ENCODE measurements at places on chromosomes 11 and 22. TPM values are rescaled to one million over a fixed set of nuclear protein-coding genes. Genes with fewer than 3 reads are reported as not detected.

CAVIN3 gene
- total RNA-seq: 16.4 TPM

DNA sequence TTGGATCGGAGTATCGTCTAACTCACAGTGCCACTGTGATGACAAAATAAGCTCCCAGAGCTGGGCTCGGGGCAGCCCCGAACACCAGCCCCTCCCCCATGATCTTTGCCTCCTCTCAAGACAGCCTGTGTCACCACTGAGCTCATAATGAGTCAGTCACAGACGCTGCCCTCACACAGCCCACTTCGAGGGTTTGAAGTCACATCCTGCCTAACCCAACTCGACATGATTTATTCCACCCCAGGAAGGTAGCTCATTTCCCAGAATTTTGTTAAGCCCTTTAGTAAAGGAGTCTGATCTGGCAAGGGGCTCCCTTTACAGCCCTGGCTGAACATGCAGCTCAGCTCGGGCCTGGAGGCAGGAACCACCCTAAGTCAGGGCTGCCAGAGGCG is 22.8 kb downstream of the MYH9 start:
- no peaks in the 10 kb centered on the region for H3K36me3 ChIP-seq
- DNase-seq: peak; percentile 90
- H3K4me3 ChIP-seq: no peak overlapping the region

ST14 gene
- 448 TPM for total RNA-seq

DNA sequence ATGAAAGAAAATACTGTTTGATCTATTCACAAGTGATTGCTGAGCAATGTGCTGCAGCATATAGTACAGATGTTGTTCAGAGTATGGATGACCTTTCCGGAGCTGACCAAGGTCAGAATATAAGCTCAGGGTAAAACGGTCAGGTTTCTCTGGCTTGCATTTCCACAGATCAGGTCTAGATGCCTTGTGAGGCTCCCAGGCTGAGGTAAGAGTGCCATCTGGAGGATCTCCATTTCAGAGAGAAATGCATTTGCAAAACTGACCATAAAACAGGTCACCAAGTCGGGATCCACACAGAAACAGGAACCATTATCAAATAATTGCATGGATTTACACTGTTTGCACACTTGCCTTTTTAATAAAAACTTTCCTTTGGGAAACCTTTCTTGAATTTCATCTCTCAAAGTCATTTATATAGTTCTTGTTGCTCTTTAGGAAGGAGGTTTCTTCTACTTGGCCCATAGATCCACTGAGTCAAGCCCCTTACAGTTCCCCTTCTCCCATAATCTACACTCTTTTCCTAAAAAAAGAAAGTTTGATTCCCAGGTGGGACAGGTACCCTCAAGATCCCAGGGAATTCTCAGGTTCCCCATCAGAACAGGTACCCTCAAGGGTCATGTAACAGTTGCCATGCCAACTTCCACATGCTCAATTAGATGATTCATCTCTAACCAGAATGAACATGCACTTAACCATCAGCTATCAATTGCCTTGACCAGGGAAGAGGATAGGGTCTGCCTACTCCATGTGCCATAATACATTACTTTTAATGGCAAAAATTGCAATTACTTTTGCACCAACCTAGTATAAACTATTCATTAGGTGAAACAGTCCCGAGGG is 25.0 kb upstream of the TMPRSS5 start:
- H3K4me1 ChIP-seq: no peaks in the 10 kb centered on the region
- no peaks in the 10 kb centered on the region for H3K27me3 ChIP-seq
- H3K27ac ChIP-seq: no peak overlapping the region
- H3K36me3 ChIP-seq: peaks cover 26% of the 10 kb centered on the region

GP1BB gene
- total RNA-seq: 1.1 TPM

DNA sequence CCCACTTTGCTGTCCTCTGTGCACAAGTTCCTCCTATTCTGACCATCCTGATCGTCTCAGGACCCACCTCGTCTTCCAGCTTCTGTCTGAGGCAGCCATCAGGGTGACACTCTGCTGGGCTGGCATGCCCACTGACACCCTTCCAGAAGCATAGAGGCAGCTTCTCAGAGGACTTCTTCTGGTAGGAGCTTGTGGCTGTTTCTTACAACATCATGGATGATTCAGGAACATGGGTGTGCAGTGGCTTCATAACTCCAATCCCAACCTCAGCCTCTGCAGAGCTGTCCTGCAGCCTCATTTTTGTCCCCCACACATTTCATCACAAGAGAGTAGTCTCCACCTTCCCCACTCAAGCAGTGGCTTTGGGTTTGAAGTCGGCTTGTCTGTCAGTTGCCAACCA is 20.9 kb upstream of the CTR9 start:
- DNase-seq: no peak
- H3K36me3 ChIP-seq: no peaks in the 10 kb centered on the region
- no peak overlapping the region for H3K4me3 ChIP-seq
- H3K27me3 ChIP-seq: no peaks in the 10 kb centered on the region
- H3K4me1 ChIP-seq: no peaks in the 10 kb centered on the region

OR52I1 gene
- not detected for total RNA-seq

DNA sequence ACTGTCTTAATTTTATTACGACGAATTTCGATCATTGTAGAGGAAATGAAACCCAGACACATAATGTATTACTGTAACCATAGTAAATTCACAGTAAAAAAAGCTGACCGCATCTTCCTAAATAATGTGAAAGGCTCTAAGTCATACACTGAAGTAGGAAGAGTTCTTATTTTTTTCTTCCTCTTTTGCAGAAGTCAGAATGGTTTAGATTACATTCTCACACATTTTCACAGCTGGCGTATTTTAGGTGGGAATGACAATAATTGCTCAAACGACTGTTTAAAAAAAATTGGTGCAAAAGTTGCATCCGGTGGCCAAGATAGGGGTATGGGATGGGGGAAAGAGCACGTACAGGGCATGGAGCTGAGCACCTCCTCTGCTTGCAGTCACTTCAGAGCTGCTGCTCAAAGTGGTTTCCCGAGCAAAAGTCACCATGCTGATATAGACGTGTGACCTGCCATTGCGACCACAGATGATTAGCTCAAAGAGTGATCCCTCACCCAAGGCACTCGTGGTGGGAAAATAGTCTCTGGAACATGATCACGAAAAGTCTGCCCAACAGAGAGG is 35.3 kb downstream of the MMP13 start:
- no peak for DNase-seq
- H3K4me3 ChIP-seq: no peak overlapping the region
- no peaks in the 10 kb centered on the region for H3K36me3 ChIP-seq

HBB gene
- total RNA-seq: not detected

POU2AF1 gene
- total RNA-seq: 33.0 TPM

GRCh38 chr11:86159581-86159891 is 85.0 kb upstream of the EED start:
- DNase-seq: no peak
- H3K4me3 ChIP-seq: no peak overlapping the region
- no peak overlapping the region for H3K27ac ChIP-seq
- no peaks in the 10 kb centered on the region for H3K27me3 ChIP-seq
- H3K4me1 ChIP-seq: no peaks in the 10 kb centered on the region

DNA sequence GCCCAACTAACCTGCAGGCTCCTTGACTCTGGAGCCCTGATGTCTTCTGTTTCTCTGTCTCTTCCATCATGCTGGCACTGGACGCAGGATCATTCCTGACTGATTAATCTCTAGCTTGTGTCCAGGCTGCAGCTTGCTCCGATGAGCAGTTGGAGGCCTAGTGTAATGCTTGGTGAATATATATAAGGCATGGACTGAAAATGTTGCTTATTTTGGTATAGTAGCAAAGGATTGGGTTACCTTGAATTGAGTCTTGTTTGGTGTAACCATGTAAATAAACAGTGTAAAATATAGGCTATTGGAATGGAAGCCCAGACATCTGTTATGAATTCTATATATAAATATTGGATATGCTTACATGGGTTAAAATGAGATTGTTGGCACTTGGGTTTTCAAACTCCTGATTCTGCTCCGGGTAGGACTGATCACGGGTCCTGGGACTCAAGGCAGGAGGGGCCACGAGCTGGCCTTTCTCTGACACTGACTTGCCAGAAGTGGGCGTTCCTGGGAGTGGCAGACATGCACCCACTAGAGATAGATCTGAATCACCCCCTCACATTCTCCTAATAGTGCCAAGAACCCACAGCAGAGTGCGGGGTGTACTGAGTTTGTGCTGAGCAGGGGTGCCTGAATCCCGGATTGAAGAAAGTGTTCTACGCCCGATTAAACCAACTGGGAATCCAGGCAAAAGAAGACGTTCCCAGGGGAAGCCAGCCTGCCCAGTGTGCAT is 25.8 kb downstream of the LRP5 start:
- no peak overlapping the region for H3K4me3 ChIP-seq
- H3K4me1 ChIP-seq: peaks cover 71% of the 10 kb centered on the region
- no peaks in the 10 kb centered on the region for H3K36me3 ChIP-seq
- no peak overlapping the region for H3K27ac ChIP-seq
- DNase-seq: no peak
- H3K27me3 ChIP-seq: no peaks in the 10 kb centered on the region

DNA sequence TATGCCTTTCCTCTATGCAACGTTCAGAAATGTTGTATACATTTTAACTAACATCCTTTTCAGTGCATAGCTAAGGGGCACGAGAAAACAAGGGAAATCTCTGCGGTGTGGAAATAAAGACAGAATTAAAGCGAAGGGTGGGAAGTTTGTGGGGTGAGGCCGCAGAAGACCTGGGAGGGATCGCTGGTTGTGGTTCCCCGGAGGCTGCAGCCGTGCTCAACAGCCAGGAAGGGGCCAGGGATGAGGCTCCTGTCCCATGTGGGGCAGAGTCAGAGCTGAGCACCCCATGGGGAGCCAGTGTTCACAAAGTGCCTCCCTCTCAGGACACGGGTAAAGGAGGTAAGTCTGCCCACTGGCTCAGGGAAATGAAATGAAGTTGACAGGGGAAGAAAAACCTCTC is 67.5 kb downstream of the MYEOV start:
- no peaks in the 10 kb centered on the region for H3K27me3 ChIP-seq
- H3K4me1 ChIP-seq: no peaks in the 10 kb centered on the region
- H3K27ac ChIP-seq: no peak overlapping the region
- no peaks in the 10 kb centered on the region for H3K36me3 ChIP-seq
- DNase-seq: no peak

H19 gene
- 34.7 TPM for total RNA-seq

GRCh38 chr22:45771711-45772110 is 100.1 kb downstream of the ATXN10 start:
- DNase-seq: no peak
- no peaks in the 10 kb centered on the region for H3K27me3 ChIP-seq
- no peak overlapping the region for H3K27ac ChIP-seq

GLYAT gene
- not detected for total RNA-seq

DNA sequence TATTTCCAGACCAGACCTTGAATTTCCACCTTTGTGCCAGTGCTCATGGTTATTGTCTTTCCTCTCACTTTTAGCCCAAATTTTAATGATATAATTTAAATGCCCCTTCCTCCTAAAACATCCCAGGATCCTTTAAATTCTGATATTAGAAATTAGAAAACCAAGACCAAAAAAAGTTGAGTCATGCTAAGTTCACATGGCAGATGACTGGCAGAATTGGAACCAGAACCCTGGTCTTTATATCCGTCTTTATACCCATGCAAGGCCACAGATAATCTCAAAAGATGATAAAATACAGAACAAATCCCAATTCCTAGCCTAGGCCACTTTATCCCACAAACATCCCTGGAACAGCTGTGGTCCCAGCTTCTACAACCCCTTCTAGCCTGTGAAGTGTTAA is 26.5 kb downstream of the ADORA2A start:
- no peaks in the 10 kb centered on the region for H3K27me3 ChIP-seq
- DNase-seq: no peak
- H3K27ac ChIP-seq: no peak overlapping the region
- H3K36me3 ChIP-seq: no peaks in the 10 kb centered on the region

- H3K27ac ChIP-seq: no peak overlapping the region
- H3K36me3 ChIP-seq: no peaks in the 10 kb centered on the region
- H3K27me3 ChIP-seq: no peaks in the 10 kb centered on the region
- no peak for DNase-seq
Measured at GRCh38 chr11:126054882-126055281, 7.8 kb downstream of the CDON start.

- no peak for DNase-seq
- no peaks in the 10 kb centered on the region for H3K27me3 ChIP-seq
- H3K4me1 ChIP-seq: no peaks in the 10 kb centered on the region
Measured at GRCh38 chr22:30667107-30667493, 575 bp downstream of the DUSP18 start.

- no peak overlapping the region for H3K4me3 ChIP-seq
- no peak overlapping the region for H3K27ac ChIP-seq
- DNase-seq: no peak
- H3K4me1 ChIP-seq: no peaks in the 10 kb centered on the region
- no peaks in the 10 kb centered on the region for H3K36me3 ChIP-seq
Measured at GRCh38 chr11:86247608-86248007, 3.1 kb downstream of the EED start.

GRCh38 chr22:47303161-47303890 is 540.9 kb downstream of the TBC1D22A start:
- H3K4me1 ChIP-seq: no peaks in the 10 kb centered on the region
- no peak overlapping the region for H3K4me3 ChIP-seq
- H3K36me3 ChIP-seq: no peaks in the 10 kb centered on the region
- H3K27ac ChIP-seq: no peak overlapping the region
- DNase-seq: no peak

DNA sequence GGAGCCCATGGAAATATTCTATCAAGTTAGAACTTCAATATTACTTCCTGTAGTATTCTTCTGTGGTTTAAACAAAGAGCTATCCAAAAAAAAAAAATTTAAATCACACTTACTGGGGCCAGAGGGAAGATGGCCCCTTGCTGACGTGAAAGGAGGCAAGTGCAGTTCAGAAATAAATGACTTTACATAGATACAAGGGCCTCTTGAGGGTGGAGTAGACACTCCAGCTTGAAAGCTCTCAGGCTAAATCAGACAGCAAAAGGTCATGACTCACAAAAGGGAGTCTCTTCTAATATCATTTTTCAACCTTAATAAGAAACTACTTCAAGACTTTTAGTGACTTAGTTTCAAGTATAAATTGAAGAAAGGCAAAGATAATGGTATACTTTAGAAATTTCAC is 1160.3 kb downstream of the FAM181B start:
- no peak overlapping the region for H3K27ac ChIP-seq
- no peak for DNase-seq
- no peaks in the 10 kb centered on the region for H3K36me3 ChIP-seq
- no peaks in the 10 kb centered on the region for H3K4me1 ChIP-seq

DNA sequence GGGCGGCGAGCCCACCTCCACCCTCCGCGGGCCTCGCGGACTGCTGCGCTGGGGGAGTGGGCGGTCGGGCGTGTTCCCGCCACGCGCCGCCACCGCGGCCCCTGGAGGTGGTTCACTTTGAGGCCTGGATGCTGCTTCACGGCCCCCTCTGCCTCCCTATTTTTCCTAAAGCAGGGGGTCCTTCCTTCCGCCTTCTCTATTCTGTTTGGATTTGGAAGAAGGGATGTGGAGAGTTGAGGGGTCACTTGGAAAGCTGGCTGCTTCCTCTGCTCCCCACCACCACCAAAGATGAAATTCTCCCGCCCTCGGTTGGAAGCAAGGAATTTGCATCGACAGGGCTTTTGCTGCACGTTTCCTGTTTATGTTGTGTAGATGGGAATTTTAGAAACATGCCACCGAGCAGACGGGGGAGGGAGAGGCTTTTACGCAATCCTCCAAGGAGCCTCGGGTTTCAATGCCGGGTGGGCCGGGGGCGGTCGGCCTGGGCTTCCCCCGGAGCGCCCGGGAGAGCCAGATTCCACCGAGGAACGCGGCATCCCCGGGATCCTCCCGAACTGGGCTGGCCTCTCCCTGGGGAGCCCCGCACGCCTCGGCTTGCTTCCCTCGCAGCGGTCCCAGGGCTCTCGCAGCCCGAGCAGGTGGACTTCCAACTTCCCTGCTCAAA is 403 bp upstream of the SBF2 start:
- peak overlapping the region; percentile 99 for H3K27ac ChIP-seq
- peak overlapping the region; percentile 84 for H3K4me3 ChIP-seq
- peaks cover 11% of the 10 kb centered on the region for H3K4me1 ChIP-seq
- no peaks in the 10 kb centered on the region for H3K36me3 ChIP-seq
- DNase-seq: no peak
- H3K27me3 ChIP-seq: no peaks in the 10 kb centered on the region
